Activated CD4-positive, alpha-beta T cell treated with anti-CD3 and anti-CD28 coated beads for 48 hours (primary cell): ENCODE measurements at places on chromosomes 16 and 17.

GRCh38 chr17:32914181-32914580, 13.8 kb upstream of the TMEM98 start:
- DNase-seq = peak; percentile 49

GRCh38 chr16:14301169-14302030, 230.3 kb downstream of the MRTFB start:
- no peak for DNase-seq

DNA sequence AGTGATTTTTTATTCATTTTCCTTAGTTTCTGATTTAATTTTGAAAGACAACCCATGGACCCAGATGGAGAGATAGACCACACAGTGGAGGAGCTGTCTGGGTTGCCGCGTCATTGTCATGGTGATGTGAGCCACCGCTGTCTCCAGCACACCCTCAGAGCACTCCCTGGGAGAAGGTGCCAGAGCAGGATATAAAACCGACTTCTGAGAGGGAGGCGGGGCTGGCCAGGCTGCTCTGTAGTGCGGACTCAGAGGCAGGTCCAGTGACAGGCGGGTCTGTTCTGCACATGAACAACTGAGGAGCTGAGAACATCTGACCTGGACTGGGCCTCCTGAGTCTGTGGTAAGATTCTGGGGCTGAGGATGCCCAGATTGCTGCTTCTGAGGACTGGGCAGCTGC, 216.3 kb upstream of the NLRP1 start:
- no peak for DNase-seq

DNA sequence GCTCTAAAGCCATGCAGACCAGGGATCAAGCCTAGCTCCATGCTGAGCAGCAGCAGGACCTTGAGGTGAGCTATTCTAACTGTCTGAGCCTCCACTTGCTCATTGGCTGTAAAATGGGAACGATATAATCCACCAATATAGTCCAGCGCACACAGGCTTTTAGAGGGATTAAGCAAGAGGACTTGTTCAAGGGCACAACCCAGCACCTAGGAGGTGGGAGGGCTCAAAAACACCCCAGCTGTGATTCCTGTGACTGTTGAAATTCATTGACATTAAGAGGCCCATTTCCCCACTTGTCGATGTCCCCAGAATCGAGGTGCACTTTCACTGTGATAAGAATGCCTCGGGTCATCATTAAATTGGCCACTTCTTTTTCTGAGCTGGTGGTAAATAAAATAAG, 4.1 kb downstream of the USH1G start:
- DNase-seq = no peak

DNA sequence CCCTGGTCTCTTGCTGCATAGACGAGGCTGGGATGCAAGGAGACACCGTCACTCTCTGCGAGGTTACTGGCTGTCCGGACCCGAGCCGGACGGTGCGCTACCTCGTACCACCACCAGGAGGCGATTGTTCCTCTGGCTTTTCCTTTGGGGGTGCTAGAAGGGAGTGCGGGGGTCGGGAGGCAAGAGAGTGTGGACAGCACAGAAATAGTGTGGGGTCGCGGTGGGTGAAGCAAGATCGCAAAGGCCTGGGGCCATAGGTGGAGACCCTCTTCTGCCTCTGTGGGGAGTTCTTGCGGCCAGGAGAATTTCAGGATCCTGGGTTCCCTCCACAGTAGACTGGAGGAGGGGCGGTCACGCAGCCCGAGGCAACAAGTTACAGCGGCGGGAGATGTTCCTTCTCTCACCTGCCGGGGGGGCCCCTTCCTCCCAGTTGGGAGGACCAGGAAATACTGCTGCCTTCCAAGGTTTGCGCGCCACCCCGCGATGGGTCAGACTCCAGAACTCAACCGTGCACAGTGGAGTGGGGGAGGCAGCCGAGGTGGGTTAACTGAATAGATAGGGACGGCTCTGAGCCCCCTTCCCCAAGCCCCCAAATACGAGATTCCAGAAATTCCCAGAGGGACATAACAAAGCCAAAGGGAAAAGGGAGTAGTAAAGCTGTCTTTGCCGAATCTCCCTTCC, 6.9 kb downstream of the PHOSPHO1 start:
- peak; percentile 82 for DNase-seq

DNA sequence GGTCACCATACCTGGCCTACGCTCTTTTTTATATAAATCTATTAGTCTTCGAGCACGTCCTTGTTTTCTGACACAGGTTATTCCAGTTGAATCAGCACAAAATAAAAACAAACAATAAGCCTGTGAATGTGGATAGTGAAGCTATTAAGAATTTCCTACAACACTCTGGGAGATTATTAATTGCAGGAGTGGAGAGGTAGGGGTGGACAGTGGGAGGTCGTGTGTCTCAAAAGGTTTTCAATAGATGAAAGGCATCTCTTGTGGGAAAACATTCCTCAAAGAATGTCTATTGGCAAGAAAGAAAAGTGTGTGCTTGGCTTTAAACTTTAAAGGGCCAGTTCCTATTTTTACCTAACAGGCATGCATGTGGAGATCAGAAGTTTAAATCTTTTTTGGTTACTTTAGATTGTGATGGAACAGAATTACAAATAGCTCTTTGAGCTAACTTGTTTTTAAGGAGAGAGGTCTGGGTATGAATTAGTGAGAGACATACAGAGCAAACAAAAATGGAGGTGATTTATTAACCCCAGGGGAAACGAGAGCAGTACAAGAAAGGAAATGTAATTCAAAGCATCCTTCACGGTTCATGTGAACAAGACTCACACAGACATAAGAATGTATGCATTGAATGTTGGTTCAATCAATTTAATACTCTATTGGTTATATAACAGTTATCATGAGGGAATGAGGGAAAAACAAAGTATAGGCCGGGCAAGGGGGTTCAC, 9.0 kb downstream of the SMYD4 start:
- no peak for DNase-seq
